Adrenal gland (tissue), 19 donors: ENCODE measurements at places on chromosomes 2 and 18. TPM values are rescaled to one million over a fixed set of nuclear protein-coding genes. Genes with fewer than 3 reads are reported as not detected.

The PDE1A gene
- 5.5 TPM for total RNA-seq

The POTEE gene
- total RNA-seq: not detected

The C18orf63 gene
- total RNA-seq: not detected

The SEPTIN10 gene
- 44.5 TPM for total RNA-seq

The PDCL3 gene
- 19.0 TPM for total RNA-seq

The UGT1A8 gene
- total RNA-seq: not detected

The SPATA3 gene
- not detected for total RNA-seq

The FZD7 gene
- total RNA-seq: 2.8 TPM

The OTOS gene
- total RNA-seq: not detected

The DSC1 gene
- total RNA-seq: not detected

The FAHD2A gene
- 12.9 TPM for total RNA-seq

The IMPA2 gene
- total RNA-seq: 18.3 TPM

The DSG1 gene
- not detected for total RNA-seq

The SDC1 gene
- total RNA-seq: 65.1 TPM

The IL18R1 gene
- total RNA-seq: 1.2 TPM

The ABHD1 gene
- 2.2 TPM for total RNA-seq
